ENCODE measurements at places on chromosomes 11 and 22.

- no peak for DNase-seq
Measured at GRCh38 chr22:35053060-35053835, 12.7 kb upstream of the ISX start.

- DNase-seq = no peak
Measured at GRCh38 chr11:119025541-119025940, 5.1 kb downstream of the SLC37A4 start.

DNA sequence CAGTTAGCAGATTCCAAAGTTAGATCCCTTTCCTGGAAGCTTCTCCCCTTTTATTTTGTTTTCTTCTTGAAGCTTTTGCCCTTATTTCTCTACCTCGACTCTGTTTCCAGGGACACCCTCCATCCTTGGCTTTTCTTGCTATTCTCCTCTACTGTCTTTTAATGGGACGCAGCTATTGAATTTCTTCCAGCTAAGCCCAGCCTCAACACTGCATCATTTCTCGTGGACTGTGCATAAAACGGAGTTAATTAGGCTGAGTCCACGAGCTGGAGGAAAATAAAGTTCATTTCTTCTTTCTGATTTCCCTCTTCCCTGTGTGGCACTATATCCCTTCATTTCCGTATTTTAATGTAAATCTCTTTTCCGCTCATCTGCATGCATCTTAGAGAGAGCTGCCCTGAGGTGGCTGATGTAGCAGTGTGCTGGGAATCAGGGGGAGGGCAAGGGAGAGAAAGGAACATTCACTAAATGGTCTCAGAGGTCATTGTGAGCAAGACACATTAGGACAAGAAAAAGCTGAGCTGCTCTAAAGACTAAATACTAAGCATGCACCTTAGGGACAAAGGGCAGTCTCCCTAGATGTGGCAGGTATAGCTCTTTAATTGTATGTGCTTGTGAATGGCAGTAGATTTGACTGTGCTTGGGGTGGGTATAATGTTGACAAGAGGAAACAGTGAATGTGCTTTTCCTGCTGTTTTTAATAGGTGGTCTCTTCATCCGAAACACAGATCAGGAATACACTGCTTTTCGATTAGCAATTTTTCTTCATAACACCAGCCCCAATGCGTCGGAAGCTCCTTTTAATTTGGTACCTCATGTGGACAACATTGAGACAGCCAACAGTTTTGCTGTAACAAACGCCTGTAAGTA is 1.9 kb downstream of the GRIA4 start:
- no peak for DNase-seq

GRCh38 chr22:23580576-23581259 is 628 bp upstream of the IGLL1 start:
- DNase-seq = no peak
